Anterior cingulate cortex (tissue), 58 donors: ENCODE measurements at places on chromosomes 13 and 19.

GRCh38 chr19:4830768-4831265 lies 695 bp downstream of the TICAM1 start:
- DNase-seq = no peak

DNA sequence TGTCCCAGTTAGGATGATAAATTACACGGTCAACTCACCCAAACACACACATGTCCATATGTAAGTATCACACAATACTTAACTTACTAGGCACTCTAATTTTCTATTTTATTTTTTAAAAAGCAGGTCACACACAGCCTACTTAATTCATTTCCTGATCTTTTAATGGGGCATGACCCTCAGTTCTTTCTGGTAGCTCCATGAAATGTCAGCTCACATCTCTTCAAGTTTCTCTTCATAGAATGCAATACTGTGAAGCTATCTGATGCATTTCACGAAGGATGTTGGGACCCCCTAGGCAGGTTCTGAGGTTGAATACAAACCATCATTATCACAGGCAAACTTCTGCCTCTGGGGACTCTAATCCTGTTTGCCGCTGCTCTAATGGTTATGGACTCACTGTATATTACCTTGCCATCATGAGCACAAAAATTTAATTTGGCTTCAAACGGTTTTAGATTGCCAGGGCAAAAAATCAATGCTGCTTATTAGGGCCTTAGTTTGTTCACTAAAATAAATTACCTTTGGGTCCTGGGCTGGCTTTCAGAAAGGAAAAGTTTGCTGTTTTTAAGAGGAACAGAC lies 16.1 kb upstream of the DHRS12 start:
- no peak for DNase-seq

DNA sequence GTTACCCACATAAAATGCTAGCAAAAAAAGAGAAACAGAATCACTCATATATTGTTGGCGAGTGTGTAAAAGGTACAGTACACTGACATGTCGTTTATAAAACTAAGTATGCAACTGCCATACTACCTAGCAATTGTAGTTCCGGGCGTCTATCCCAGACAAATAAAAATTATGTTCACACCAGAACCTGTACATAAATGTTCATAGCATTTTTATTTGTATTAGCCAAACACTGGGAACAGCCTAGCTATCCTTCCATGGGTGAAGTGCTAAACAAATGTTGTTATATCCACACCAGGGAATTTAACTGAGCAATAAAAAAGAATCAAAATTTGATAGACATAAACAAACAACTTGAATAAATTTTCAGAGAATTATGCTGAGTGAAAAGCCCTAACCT lies 28.9 kb upstream of the POSTN start:
- no peak for DNase-seq

- no peak for DNase-seq
These were observed 9.8 kb upstream of the DACT3 start for GRCh38 chr19:46670813-46671212.

DNA sequence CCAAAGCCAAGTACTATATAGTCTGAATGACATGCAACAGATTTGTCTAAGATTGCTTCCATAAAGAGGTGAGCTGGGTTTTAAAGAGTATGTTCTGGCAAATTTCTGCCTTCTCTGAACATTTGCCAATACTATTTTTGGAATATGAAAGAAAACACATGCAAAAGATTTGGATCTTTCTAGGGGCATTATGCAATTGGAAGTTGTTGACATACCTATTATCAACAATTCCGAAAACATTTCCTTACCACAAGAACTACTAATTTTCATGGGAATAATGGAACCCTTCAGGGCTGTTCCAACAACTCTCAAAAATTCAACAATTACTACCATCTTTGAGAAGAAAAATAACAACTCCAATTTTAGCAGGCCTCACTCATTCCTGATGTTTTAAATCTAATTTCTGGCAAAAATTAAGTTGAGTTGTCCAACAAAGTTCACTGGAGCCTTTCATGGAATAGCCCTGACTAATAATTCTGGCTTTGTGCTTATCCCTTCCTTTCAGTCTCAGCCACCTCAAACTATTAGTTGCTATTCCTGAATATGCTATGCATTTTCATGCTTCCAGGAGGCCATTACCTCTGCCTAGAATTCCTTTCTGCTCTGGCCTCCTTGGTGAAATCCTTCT lies 250.0 kb downstream of the RGCC start:
- no peak for DNase-seq

GRCh38 chr13:19581675-19582074 lies 20.3 kb upstream of the TPTE2 start:
- DNase-seq = no peak

DNA sequence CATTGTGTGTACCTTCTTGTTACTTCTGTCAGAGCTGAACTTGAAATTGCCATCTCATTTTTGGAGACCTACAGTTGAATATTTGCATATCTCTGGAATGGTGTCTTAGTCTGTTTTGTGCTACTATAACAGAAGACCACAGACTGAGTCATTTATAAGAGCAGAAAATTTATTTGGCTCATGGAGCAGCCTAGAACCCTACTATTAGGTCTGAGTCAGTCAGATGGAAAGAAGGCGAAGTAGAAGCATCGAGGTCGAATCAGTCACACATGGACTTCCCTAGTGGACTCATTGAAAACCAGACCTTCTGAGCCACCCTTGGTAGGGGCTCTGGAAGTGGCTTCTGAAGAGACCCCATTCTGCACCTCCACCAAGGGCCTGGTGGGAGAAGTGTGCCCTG lies 33.9 kb upstream of the TPT1 start:
- DNase-seq = no peak

DNA sequence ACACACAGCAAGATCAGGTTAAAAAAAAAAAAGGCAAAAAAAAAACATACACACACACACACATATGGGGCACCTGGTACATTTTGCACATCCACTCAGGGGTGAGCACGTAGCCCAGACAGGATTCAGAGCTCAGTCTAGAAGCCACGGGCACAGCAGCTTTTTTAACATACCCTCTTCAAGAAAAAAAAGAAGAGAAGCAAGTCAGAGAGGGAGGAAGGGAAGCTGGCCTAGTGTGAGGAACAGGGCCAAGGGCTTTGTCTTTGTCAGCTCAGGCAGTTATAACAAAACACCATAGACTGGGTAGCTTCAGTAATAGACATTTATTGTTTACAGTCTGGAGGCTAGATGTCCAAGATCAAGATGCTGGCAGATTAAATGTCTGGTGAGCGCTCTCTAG lies 2.3 kb upstream of the TPM4 start:
- DNase-seq = no peak

DNA sequence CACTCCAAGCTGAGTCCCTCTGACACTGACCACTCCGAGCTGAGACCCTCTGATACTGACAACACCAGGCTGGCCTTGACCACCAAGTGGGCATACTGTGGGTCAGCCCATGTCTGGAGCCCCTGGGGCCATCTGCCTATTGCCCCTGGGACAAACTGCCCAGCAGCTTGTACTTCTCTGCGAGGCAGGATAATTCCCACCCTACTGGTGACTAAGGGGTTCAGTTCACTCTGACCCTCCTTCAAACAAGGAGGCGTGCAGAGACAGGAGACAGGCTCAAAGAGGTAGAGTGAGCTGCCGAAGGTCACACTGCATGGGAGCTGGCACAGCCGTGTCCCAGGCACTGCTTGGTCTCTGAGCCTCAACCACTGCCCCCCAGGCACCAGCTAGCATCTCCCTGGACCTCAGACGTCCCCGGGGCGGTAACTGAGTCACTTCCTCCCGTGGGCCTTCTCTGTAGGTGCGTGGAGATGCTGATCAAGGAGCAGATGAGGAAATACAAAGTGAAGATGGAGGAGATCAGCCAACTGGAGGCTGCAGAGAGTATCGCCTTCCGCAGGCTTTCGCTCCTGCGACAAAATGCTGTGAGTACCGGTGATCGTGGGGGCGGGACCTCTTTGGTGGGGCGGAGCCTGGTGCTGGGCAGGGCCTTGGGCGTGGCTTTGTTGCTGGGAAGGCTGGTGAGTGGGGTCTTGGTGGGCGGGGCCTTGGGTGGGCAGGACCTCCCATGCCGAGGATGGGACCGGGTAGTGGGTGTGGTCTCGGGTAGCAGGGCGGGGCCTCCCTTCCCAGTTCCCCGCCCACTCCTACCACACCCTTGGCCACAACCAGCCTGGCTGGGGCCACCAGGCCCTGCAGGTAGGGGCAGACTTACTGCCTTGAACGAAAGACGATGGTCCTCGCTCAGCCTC lies 5.8 kb upstream of the USE1 start:
- no peak for DNase-seq

DNA sequence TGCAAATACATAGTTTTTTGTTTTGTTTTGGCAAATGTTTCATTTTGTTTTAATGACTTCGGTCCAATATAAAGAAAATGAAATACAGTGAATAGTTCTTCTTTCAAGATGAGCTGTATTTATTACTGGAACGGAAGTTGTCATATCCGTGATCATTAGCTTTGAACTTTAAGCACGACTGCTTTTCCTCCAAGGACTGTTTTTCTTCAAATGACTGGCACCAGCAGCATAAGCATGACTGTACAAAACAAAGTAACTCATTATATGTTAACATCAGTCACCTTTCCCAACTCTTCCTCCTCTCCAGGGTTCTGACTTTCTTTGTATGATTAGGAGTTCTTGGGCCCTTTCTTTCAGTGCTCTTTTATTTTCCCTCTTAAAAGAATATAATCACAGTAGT lies 20.5 kb downstream of the EDNRB start:
- DNase-seq = no peak

DNA sequence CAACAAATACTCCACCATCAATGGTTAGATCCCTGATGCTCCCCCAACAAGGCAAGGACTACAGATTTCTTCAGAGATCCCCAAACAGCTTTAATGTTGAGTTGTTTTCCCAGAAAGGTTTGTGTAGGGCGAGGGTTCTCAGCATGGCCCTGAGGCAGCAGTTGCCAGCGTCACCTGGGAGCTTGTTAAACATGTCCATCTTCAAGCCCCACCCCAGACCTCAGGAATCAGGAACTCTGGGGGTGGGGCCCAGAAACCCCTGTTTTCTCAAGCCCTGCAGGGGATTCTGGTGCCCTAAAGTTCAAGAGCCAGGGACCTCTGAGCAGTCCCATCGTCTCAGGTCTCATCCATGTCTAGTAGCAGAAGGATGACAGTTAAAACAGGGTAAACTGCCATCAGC lies 9.6 kb downstream of the EFNB2 start:
- no peak for DNase-seq
